ENCODE measurements at places on chromosomes 2 and 18.

- DNase-seq = no peak
Measured at GRCh38 chr2:230266638-230267037, 41.1 kb downstream of the SP140 start.

DNA sequence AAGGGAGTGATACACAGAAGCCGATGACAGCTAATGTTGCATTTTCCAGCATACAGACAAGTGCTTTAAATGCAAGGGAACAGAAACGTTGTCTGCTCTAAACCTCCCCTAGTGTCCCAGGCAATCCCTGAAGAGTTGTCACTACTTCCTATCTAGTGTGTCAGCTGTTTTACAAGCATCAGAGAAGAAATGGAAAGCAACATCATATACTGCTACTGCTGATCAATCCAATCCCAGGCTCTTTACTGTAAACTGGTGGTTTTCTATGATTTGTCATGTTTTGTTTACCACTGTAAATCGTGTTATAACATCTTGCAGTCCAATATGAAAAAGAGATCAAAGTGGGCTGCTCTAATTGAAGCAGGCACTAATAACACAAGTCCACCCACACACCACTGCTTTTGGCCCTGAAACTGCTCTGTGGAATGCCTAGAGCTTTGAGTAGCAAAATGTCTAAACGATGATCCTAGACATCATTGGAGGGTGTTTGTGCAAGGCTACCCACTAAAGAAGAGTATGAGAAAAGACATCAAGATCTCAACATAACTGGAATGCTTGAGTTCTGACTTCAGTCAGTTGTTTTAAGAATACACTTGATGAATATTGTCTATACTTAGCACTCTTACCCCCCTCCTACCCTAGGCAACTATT is 18.1 kb upstream of the ROCK1 start:
- no peak for DNase-seq

- no peak for DNase-seq
Measured at GRCh38 chr18:6836331-6836730, 106.8 kb downstream of the ARHGAP28 start.

GRCh38 chr2:226909126-226909525 is 73.3 kb downstream of the RHBDD1 start:
- DNase-seq = no peak

GRCh38 chr2:117486081-117486480 is 328.4 kb upstream of the DDX18 start:
- DNase-seq = no peak

GRCh38 chr2:177753682-177754491 is 318.7 kb downstream of the PDE11A start:
- no peak for DNase-seq

GRCh38 chr2:131419441-131419840 is 55.5 kb upstream of the RAB6D start:
- DNase-seq = no peak

- no peak for DNase-seq
Measured at GRCh38 chr2:62461707-62462106, 44.3 kb downstream of the TMEM17 start.

DNA sequence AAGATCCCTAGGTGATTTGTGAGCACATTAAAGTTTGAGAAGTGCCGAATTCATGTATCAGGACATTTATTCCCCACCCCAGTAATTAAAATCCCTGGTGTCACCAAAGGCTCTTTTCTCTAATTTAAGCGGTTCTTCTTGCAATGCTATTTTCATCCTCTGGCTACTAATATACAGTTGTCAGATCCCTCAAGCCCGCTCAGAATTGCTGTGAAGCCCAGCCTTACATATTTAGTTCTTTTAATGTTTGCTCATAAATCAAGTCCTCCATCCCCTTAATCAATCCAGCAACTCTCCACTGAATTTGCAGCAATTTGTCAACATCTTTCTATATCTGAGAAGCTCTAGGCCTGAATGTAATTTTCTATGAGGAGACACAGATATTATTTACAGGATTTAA is 437.9 kb downstream of the PIK3C3 start:
- no peak for DNase-seq

DNA sequence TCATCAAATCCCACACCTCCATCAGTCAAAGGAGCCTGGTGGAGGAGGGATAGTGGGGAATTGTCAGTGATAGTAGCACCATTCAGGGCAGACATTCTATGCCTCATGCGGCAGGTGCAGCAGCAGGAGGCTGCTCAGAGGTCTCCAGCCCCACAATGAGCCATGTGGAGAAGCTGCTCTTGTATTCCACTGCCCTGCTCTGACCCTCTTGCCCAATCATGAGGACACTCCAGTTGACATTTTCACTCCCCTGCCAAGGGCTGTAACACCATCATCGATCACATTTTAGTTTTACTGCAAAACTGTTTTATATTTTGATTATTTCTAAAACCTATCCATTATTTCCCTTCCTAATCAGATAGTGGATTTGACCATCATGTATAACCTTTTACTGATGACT is 487.6 kb upstream of the KLHL29 start:
- DNase-seq = no peak

DNA sequence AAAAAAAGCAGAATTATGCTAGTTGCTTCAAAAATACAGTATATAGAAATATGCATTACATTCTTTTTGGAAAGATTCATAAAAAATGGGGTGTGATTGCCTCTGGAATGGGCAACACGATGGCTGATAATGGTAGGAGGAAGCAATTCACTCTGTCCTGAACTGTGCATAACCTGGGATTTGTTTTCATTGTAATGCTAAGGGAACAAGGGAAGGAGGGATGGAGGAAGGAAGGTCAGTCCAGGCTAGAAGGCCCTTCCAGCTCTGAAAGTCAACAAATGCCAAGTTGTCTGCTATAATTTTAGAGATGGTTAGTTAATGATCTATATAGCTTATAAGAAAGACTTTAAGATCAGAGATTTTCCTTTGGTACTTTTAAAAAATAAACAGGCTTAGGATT is 40.8 kb downstream of the BUB1 start:
- no peak for DNase-seq

DNA sequence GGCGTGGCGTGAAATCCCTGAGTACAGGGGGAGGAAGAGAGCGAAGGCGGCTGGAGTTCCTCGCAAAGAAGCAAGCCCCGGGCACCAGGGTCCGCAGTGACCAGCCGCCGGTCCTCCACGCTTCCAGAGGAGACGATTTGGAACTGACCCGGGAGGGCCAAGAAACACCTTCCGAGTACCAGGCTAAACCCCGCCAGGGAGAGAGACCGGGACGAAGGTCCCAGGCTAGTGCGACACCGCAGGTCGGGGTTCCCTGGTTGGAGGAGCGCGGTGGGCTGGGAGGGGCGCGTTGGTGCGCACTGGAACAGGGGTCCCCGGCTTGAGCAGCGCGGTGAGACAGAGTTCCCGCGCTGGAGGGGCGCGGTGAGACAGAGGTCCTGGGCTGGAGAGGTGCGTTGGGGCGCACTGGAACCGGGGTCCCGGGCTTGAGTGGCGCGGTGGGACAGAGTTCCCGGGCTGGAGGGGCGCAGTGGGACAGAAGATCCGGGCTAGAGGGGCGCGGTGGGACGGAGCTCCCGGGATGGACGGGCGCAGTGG is 901 bp downstream of the WDFY1 start:
- DNase-seq = no peak

DNA sequence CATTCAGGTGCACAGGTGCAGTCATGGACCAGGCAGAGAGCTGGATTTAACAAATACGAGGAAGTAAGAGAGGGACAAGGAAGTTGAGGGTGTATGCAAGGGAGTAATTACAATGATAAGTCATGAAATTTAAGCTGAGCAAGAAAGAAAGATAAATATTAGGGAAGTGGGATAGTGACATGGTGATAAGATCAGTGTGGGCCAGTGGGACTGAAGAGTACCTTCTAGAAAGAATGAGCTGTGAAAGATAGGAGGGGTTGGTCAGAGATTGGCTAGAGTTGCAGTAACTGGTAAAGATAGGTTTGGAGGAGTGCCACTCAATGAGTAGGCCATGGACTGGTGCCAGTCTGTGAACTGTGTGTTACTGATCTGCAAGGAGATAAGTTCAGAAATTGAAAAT is 200.8 kb upstream of the SIX3 start:
- DNase-seq = no peak

DNA sequence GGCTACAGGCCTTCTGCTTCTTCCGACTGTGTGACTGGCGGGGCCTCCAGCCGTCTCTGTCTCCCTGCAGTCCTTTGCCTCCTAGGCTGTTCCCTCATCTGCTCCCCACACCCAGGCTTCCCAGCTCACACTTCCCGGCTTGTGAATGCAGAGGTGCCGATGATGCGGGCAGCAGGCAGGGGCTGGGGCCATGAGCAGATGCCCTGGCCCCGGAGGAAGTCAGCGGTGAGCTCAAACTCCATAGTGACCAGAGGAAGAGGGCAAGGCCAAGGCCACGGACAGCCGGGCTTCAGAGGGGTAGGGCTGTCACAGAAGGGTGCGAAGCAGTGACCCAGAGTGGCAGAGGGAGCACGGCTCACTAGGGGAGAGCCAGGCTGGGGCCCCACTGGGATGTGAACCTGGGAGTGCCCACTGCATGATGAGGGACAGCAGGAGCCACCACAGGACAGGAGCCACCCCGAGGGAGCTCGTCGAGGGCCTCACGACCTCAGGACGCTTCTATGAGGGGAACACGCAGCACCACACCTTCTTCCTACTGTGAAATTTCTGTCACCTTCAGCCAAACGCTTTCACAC is 515.9 kb downstream of the EIPR1 start:
- DNase-seq = no peak

DNA sequence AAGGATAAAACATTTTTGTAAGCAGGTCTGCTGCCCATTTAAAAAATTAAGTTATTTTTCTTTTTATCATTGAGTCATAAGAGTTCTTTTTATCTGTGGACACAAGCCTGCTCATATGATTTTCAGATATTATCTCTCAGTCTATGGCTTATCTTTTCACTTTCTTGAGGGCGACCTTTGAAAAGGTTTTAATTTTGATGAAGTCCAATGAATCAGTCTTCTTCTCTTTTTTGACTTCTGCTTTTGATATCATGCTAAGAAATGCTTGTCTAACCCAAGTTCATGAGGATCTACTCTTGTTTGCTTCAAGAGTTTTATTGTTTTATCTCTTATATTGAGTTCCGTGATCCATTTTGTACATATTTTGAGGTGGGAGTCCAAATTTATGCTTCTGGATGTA is 36.5 kb downstream of the PSMD14 start:
- DNase-seq = no peak

- DNase-seq = no peak
Measured at GRCh38 chr18:23929362-23929930, 85.1 kb upstream of the TTC39C start.

DNA sequence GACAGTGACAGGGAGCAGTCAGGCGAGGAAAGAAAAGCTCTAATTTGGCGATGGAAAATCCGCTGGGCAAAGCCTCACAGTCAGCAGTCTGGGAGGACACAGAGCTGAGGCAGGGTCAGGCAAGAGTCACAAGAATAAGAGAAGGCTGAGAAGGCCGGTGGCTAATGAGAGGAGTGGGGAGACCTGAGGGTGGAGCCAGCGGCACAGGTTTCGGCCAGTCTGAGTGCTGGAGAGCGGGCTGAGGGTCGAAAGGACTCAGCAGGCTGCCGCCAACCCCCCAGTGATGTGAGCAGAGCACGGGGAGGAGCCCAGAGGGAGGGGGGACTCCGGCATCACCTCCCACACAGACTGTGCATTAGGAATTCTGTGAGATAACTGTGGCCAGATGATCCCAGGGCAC is 500.6 kb upstream of the MYT1L start:
- no peak for DNase-seq
